ENCODE measurements at places on chromosomes 6 and 20. TPM values are rescaled to one million over a fixed set of nuclear protein-coding genes. Genes with fewer than 3 reads are reported as not detected.

Gene SGK2
- 1.3 TPM for total RNA-seq

Gene CCN5
- total RNA-seq = not detected

Gene BPIFB4
- total RNA-seq = not detected

Gene TRIM10
- total RNA-seq = not detected

Gene UBD
- total RNA-seq = not detected

Gene MUC22
- total RNA-seq = not detected

Gene NMBR
- total RNA-seq = not detected

Gene RAET1E
- not detected for total RNA-seq

Gene COL10A1
- total RNA-seq = not detected

Gene RBM38
- 114 TPM for total RNA-seq

Gene PPP1R3G
- not detected for total RNA-seq

Gene BMP7
- total RNA-seq = not detected

DNA sequence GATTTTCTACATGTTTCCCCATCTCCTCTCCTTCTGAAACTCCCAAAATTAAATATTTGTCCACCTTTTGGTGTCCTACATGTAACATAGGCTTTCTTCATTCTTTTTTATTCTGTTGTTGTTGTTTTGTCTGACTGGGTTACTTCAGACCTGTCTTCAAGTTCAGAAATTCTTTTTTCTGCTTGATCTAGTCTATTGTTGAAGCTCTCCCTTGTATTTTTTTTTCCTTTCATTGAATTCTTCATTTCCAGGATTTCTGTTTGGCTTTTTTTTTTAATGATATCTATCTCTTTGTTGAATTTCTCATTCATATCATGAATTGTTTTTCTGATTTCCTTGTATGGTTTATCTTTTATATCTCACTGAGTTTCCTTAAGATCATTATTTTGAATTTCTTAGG, 20.6 kb upstream of the LGSN start:
- no peaks in the 10 kb centered on the region for H3K4me1 ChIP-seq
- H3K36me3 ChIP-seq = no peaks in the 10 kb centered on the region
- H3K27me3 ChIP-seq = peaks cover 6% of the 10 kb centered on the region
- H3K4me3 ChIP-seq = no peak overlapping the region
- H3K27ac ChIP-seq = no peak overlapping the region
- no peak for DNase-seq

GRCh38 chr6:87618531-87618930, 28.6 kb downstream of the ORC3 start:
- no peaks in the 10 kb centered on the region for H3K36me3 ChIP-seq
- DNase-seq = no peak
- no peaks in the 10 kb centered on the region for H3K27me3 ChIP-seq
- no peak overlapping the region for H3K4me3 ChIP-seq
- no peak overlapping the region for H3K27ac ChIP-seq
- no peaks in the 10 kb centered on the region for H3K4me1 ChIP-seq

DNA sequence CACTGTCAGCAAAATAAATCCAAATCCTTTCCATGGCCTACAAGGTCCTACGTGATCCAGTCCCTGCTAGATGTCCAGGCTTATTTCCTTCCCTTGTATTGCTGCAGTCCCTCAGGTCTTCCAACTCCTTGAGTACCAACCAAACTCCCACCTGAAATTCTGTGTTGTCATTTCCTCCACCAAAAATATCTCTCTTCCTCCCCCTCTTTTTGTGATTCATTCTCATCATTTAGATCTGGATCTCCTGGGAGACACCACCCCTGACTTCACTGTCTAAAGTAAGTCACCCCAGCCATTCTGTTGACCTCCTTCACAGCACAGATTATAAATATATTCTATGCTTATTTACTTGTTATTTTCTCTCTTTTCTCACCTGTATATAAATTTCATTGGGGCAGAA, 9.0 kb upstream of the LOC128125822 start:
- DNase-seq = no peak
- no peaks in the 10 kb centered on the region for H3K4me1 ChIP-seq
- no peaks in the 10 kb centered on the region for H3K27me3 ChIP-seq
- H3K27ac ChIP-seq = no peak overlapping the region
- no peaks in the 10 kb centered on the region for H3K36me3 ChIP-seq
- no peak overlapping the region for H3K4me3 ChIP-seq

GRCh38 chr6:23137611-23138010, 568.2 kb downstream of the HDGFL1 start:
- DNase-seq = no peak
- no peaks in the 10 kb centered on the region for H3K27me3 ChIP-seq
- H3K4me3 ChIP-seq = no peak overlapping the region
- H3K36me3 ChIP-seq = no peaks in the 10 kb centered on the region
- H3K27ac ChIP-seq = no peak overlapping the region

- no peak for DNase-seq
- H3K36me3 ChIP-seq = peaks cover 20% of the 10 kb centered on the region
- H3K27ac ChIP-seq = no peak overlapping the region
- no peak overlapping the region for H3K4me3 ChIP-seq
- no peaks in the 10 kb centered on the region for H3K4me1 ChIP-seq
Measured at GRCh38 chr6:97269821-97270220, 13.2 kb downstream of the MMS22L start.

- no peaks in the 10 kb centered on the region for H3K4me1 ChIP-seq
- no peak for DNase-seq
- H3K27me3 ChIP-seq = peaks cover 7% of the 10 kb centered on the region
- H3K4me3 ChIP-seq = no peak overlapping the region
- no peaks in the 10 kb centered on the region for H3K36me3 ChIP-seq
- H3K27ac ChIP-seq = no peak overlapping the region
Measured at GRCh38 chr20:59644371-59644939, 40.1 kb downstream of the PHACTR3 start.

DNA sequence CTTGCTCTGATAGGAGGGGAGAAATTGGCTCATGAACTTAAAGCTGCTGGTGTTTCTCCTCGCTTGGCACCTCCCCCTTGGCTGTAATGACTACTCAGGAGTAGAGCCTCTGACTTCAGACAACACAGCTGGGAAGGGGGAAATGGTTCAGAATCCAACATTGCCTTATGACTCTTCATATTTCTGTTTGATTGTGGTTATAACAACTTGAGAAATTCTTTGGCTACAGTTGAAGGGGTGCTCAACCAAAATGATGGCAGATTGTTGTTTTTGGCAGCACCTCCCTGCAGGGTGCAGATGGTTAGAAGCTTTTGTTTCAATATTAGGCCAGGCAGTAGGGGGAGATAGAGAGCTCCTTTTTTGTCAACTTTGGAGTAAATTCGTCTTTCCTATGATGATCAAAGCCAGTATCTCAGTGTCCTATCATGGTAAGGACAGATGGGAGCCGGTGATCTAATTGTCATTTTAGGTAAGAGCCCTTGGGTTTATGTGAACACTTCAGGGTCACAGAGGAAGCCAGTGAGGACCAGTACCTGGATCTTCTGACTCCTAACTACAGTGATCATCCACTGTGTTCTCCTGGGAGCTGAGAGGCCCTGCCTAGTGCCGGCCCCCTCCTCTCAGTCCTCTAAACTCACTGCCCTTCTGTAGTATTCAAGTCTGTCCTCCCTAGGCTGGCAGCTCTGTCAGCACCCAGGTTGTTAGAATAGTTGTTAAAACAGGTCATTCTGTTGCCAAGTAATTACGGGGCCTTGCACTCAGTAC, 39.9 kb downstream of the RPRD1B start:
- no peak overlapping the region for H3K27ac ChIP-seq
- no peak overlapping the region for H3K4me3 ChIP-seq
- no peaks in the 10 kb centered on the region for H3K27me3 ChIP-seq
- DNase-seq = no peak
- no peaks in the 10 kb centered on the region for H3K4me1 ChIP-seq
- peaks cover 10% of the 10 kb centered on the region for H3K36me3 ChIP-seq

DNA sequence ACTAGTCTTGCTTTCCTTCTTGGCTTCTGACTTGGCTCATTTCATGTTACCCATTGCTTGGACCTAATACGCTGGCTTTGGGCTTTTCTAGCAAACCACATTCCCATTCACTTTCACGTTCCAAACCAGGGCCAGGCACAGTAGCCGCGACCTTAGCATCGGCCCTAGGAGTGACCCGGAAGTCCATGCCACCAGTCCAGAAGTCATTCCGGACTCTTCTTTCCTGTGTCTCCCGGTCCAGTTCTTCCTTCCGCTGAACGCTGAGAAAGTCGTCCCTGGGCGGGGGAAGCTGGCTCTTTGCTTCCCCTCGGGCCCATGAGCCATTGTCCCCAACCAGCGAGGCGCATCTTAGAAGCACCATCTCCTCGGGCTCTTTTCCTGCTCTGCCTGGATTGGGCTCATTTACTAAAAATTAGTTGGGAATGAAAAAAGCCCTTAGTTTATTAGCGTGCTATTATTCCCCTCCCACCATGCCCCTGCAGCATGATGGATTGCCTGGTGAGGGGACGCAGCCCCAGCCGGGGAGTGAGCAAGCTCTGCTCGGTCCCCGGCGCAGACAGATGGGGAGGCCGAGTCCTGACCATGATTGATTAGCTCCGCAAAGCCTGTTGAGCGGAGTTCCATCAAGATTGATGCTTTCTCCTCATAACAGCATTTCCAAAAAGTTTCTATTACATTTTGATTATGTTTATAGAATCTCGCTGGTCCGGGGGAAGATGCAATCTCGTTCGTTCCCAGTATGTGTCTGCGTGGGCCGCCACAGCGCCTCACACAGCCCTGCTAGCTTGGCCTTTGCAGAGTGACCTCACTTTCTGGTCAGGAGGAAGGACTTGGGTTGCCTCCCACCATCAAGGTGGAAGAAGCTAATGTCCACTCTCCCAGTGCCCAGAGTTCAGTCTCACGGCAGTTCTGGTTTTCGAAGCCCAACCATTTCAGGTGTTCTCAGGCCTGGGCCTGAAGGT, 115.1 kb upstream of the TOP1 start:
- H3K27ac ChIP-seq = no peak overlapping the region
- no peaks in the 10 kb centered on the region for H3K4me1 ChIP-seq
- peaks cover 9% of the 10 kb centered on the region for H3K27me3 ChIP-seq
- H3K4me3 ChIP-seq = no peak overlapping the region

DNA sequence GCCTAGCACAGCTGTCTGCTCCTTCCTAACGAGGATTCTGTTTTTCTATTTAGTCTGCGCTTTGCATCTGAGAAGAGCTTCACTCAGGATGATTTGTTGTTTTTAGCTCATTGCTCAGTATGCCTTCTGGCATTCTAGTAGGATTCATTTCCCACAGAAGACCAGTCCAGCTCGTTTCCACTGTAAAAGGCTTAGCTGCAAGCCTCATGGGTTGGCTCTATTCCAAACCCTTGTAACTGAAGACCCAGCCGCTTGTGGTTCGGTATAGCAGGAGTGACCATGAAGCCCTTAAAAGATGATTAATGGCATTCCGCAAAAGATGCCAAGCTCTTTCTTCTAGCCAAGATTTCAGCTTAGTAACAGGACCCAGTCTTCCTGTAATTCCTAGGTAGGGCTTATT, 7.2 kb downstream of the ADGRF1 start:
- H3K36me3 ChIP-seq = no peaks in the 10 kb centered on the region
- no peak overlapping the region for H3K4me3 ChIP-seq
- DNase-seq = no peak
- H3K27me3 ChIP-seq = no peaks in the 10 kb centered on the region

GRCh38 chr6:108312605-108313004, 17.8 kb downstream of the AFG1L start:
- H3K27me3 ChIP-seq = no peaks in the 10 kb centered on the region
- DNase-seq = no peak
- no peak overlapping the region for H3K27ac ChIP-seq
- no peaks in the 10 kb centered on the region for H3K36me3 ChIP-seq
- no peaks in the 10 kb centered on the region for H3K4me1 ChIP-seq

DNA sequence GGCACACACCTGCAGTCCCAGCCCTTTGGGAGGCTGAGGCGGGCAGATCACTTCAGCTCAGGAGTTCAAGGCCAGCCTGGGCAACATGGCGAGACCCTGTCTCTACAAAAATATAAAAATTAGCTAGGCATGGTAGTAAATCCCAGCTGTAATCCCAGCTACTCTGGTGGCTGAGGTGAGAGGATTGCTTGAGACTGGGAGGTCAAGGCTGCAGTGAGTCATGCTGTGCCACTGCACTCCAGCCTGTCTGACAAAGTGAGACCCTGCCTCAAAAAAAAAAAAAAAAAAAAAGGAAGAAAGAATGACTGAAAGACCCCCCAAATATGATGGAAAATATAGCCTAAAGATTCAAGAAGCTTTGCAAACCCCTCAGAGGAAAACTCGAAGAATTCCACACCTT, 26.8 kb downstream of the METTL24 start:
- no peak for DNase-seq
- H3K4me3 ChIP-seq = no peak overlapping the region
- no peak overlapping the region for H3K27ac ChIP-seq
- H3K4me1 ChIP-seq = peaks cover 4% of the 10 kb centered on the region
- H3K27me3 ChIP-seq = peaks cover 18% of the 10 kb centered on the region

GRCh38 chr6:34227761-34228421, 8.8 kb upstream of the HMGA1 start:
- H3K27me3 ChIP-seq = no peaks in the 10 kb centered on the region
- DNase-seq = no peak
- H3K4me1 ChIP-seq = peaks cover 13% of the 10 kb centered on the region
- no peak overlapping the region for H3K4me3 ChIP-seq

DNA sequence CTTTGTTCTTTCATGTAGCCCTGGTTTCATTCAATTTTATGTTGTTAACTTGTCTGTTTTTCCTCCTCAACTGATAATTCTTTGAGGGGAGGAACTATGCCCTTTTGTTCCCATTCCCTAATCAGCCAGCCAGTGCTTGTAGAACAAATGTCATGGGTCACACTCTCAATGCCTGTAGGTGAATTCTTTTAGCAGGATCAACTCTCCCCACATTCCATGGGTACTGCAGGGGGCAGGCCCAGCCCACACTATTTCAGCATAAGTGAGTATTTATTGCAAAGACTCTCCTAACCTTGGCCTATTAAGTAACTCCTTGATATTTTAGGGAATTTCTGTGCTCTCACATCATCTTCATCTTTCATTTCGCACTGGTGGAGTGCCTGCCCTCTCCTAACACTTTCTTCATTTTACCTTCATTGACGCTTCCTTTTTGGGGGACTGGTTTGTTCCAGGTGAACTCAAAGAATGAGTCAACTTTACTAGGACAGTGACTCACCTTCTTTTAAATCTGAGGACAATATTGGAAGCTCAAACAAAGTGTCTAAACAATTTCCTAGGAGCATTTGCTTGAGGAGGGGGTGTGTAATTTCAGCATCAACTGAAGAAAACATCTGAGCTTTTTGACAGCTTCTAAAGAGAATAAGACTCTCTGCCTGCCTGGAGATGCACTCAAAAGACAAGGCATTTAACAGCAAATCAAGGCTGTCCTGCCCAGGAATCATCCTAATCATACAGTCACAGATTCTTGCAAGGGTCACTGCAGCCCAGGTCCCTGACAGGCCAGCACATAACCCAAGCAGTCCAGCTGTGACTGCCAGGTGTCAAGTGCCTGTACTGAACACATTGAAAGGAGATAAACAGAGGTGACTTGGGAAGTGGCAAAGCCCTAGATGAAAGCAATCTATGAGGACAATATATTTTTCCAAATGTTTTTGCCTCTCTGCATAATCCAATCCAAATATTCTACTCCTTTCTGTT, 263.9 kb upstream of the PRND start:
- H3K4me3 ChIP-seq = no peak overlapping the region
- no peaks in the 10 kb centered on the region for H3K4me1 ChIP-seq
- no peak for DNase-seq
- H3K27ac ChIP-seq = no peak overlapping the region

- H3K27me3 ChIP-seq = peaks cover 19% of the 10 kb centered on the region
- DNase-seq = no peak
- no peaks in the 10 kb centered on the region for H3K36me3 ChIP-seq
Measured at GRCh38 chr6:150546457-150546856, 53.2 kb upstream of the PLEKHG1 start.

- H3K4me3 ChIP-seq = no peak overlapping the region
- no peaks in the 10 kb centered on the region for H3K4me1 ChIP-seq
- H3K27me3 ChIP-seq = no peaks in the 10 kb centered on the region
- no peak for DNase-seq
- H3K27ac ChIP-seq = no peak overlapping the region
- peaks cover 8% of the 10 kb centered on the region for H3K36me3 ChIP-seq
Measured at GRCh38 chr6:106572875-106573585, 56.3 kb downstream of the RTN4IP1 start.

- H3K36me3 ChIP-seq = no peaks in the 10 kb centered on the region
- H3K27ac ChIP-seq = no peak overlapping the region
- no peaks in the 10 kb centered on the region for H3K27me3 ChIP-seq
Measured at GRCh38 chr6:9799582-9799981, 615.3 kb downstream of the TFAP2A start.
